Anterior cingulate cortex (tissue), 58 donors: ENCODE measurements at places on chromosomes 2 and 18.
A peak's percentile ranks its signal among the peaks of the same experiment; 100 is the strongest.

GRCh38 chr2:109377976-109378375 lies 235.8 kb downstream of the SEPTIN10 start:
- DNase-seq = no peak

DNA sequence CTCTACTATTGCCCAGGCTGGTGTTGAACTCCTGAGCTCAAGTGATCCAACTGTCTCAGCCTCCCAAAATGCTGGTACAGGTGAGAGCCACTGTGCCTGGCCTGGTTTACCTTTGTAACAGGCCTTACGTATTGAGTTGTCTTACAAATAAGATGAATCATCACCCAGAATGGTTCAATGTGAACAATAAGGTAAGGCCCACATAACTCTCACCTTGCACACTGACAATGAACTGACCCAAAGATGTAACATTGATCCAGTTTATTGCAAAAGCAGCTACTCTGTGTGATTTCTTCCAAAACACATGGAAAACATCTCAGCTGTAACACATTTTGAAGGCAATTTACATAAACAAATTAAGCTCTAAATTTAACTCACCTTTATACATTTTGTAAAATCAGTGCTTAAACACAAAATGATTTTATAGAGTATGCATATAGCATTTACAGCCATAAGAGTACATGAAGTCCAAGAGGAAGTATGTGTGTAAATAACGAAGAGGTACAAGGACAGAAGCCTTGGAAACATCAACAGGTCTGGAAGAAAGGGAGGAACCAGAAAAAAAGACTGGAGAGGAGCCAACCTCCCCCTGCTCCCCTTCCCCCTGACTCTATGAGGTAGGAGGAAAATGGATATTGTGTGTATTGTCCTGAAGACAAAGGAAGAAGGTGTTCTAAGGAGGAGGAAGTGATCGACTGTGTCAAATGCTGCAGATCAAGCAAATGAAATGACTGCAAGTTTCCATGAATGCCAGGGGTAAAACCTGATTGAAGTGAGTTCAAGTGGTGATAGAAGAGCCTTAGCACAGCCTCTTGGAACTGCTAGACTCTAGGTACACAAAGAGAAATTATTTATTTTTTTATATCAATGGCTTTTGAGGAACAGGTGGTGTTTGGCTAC lies 5.6 kb upstream of the WDFY1 start:
- DNase-seq = no peak

- no peak for DNase-seq
Measured at GRCh38 chr2:145067549-145068030, 547.7 kb upstream of the ZEB2 start.

DNA sequence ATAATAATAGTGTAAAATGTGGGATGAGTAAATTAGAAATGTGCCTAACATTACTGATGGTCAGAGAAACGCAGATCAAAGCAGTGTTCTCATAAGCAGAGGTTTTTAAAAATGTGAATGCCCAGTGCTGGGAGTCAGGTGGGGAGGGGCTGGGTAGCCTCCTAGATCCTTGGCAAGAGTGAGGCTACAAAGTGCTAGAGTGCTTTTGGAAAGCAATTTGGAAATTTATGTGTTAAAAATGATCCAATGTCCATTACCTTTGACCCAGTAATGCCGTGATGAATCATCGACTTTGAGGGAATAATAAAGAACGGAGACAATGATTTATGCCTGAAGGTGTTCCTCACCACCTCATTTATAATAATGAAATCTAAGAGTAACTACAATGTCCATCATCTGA lies 44.9 kb upstream of the TWIST2 start:
- DNase-seq = no peak

DNA sequence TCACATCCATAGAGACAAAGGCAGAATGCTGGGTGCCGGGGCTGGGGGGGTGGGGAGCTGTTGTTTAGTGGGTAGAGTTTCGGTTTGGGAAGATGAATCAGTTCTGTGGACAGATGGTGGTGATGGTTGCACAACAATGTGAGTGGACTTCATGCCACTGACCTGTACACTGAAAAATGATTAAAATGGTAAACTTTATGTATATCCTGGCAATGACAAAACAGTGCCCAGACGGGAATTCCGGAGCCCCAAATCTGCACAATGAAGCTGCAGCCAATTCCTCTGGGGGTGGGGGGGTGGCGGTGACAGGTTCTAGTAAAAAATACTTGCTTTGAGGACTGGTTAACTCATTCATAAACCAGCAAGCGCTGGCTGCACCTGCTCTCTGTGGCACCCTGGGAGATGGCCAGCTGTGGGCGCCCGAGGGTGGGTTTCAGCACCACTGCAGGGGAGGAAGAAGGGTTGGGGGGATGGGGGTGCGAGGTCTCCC lies 81.8 kb upstream of the HPCAL1 start:
- no peak for DNase-seq

DNA sequence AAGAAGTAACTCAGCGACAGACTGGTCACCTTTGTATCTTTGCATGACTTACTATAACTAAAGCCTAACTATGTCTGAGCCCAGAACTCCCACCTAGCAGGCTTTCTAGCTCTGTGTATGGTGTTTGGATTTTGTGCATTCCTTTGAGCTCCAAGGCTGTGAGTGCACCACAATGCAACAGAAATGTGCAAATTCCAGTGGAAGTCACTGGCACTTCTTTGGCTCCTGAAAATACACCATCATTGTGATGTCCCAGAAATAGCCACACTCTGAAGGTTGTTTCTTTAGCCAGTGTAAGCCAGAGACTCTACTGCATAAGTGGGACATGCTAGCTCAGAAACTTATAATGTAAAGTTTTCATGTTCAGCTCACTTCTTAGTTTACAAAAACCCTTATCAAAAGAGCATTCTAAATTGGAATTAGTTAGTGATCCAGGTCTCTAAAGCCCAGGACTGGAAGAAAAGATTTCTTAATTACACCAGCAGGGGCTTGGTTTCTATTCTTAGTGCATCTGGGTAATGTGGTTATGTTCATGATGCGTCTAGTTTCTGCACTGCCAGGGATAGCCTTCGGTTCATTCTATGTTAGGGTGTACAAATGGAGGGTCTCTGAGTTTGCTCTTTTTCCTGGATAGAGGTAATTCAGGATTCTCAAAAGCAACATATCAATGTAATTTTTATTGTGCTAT lies 1239.5 kb upstream of the ZEB2 start:
- no peak for DNase-seq

GRCh38 chr18:78113940-78114251 lies 864.2 kb downstream of the GALR1 start:
- no peak for DNase-seq

GRCh38 chr2:159185401-159186130 lies 100.9 kb downstream of the WDSUB1 start:
- DNase-seq = no peak

GRCh38 chr2:11332596-11332995 lies 11.8 kb downstream of the ROCK2 start:
- no peak for DNase-seq

GRCh38 chr2:202113571-202114142 lies 40.6 kb downstream of the KIAA2012 start:
- no peak for DNase-seq

GRCh38 chr2:128252501-128252900 lies 66.2 kb downstream of the HS6ST1 start:
- DNase-seq = no peak

DNA sequence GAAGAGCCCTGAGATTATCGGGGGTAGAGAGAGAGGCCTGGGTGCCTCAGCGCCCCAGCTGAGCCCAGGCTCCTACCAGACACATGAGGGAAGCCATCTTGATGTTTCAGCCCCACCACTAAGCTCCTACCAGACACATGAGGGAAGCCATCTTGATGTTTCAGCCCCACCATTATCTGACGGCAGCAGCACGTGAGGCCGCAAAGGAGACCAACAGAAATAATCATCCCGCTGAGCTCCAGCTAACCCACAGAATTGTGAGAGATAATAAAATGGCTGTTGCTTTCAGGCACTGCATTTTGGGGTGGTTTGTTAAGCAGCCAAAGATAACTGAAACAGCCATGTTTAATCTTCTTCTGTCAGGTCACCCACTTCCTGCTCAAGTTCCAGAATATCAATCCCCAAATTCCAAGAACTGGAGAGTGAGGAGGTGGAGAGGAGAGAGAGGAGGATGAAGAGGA lies 29.3 kb upstream of the SOS1 start:
- no peak for DNase-seq

DNA sequence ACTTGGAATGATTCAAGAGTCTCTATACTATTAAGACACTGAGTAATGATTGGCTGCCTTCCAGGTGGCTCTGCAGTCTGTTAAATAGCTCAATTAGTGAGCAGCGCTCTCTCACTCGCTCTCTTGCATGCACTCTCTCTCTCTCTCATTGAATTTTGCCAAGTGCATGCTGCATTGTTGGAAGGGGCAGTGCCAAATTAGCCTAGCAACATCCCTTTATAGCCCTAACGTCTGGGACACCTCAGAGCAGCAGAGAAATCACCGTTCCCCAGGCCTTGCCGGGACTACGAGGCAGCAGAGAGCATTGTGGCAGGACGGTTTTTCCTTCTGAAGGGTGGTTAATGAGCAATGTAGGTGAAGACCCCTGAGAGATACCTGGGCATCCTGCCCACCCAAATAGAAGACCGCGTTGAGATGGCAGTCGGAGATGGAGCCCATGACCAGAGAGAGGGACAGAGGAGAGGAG lies 447.6 kb upstream of the POU3F3 start:
- peak; percentile 11 for DNase-seq

- no peak for DNase-seq
Measured at GRCh38 chr2:60281730-60282129, 271.7 kb downstream of the BCL11A start.

DNA sequence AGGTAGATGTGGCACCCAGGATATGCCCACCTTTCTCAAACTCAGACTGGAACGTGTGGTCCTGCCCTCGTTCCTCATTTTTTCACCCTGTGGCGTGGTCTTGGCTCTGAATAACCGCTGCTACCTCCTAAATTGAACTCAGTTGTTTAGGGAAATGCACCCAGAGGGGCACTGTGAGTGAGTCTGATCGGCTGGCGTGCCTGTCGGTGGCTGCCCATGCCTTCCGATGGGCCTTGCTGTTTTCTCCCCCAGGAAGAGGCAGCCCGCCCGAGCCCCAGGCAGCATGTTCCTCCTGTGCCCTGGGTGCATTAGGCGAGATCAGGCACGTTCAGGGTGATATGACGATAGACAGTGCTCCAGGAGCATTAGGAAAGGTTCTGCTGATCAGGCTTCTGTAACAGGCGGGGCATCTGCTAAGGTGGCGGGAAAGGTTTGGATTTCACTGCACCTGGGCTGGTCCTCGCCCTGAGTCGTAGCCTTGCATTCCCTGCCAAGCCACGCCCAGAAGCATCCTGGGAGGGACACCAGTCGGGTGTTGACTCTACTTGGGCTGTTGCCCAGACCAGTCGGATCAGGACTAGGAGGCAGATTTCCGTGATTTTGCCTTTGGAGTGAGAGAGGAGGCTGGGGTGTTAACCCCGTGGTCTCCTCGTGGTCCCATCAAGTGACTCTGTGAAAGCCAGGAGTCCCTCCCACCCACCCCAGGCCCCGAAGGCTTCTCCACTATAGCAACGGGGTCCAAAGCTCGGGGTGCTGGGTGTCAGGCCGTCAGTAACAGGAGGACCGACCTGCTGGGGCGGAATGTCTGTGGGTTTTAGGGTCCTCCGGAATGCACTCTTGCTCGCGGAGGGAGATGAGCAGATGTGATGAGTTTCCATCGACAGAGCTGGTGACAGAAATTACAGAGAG lies 75.1 kb downstream of the SH3BP4 start:
- no peak for DNase-seq

DNA sequence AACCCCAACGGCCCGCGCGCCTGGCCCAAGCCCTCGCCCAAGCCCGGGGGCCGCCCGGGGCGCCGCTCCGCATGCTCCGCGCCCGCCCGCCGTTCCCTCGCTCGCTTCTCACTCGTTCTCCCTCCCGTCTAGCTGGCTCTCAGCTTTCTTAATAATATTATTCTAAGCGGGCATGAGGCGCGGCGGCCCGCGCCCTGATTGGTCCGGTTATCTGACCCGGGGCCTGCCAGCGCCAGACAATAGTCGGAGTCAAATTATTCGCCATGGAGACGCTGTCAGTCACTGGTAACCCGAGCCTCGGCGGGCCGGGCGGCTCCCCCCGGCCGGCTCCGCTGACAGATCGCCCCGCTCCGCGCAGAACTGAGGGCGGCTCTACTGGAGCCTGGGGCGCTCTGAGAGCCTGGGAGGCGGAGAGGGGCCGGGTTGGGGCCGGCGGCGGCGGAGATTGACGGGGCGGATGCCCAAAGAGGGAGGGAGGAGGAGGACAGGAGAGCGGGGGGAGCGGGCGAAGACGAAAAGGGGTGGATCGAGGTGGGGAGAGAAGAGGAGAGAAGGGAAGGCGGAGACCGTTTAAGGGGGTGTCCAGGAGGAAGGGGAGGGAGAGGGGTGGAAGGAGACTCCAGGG lies at the start of gene SIX2:
Gene SIX2, minus strand, starts transcription at position 150 of the 625 bp plus-strand sequence. CDS start 342 bp downstream, outside the sequence.
- no peak for DNase-seq

GRCh38 chr2:26584191-26584590 lies 57.0 kb downstream of the CIB4 start:
- DNase-seq = no peak

DNA sequence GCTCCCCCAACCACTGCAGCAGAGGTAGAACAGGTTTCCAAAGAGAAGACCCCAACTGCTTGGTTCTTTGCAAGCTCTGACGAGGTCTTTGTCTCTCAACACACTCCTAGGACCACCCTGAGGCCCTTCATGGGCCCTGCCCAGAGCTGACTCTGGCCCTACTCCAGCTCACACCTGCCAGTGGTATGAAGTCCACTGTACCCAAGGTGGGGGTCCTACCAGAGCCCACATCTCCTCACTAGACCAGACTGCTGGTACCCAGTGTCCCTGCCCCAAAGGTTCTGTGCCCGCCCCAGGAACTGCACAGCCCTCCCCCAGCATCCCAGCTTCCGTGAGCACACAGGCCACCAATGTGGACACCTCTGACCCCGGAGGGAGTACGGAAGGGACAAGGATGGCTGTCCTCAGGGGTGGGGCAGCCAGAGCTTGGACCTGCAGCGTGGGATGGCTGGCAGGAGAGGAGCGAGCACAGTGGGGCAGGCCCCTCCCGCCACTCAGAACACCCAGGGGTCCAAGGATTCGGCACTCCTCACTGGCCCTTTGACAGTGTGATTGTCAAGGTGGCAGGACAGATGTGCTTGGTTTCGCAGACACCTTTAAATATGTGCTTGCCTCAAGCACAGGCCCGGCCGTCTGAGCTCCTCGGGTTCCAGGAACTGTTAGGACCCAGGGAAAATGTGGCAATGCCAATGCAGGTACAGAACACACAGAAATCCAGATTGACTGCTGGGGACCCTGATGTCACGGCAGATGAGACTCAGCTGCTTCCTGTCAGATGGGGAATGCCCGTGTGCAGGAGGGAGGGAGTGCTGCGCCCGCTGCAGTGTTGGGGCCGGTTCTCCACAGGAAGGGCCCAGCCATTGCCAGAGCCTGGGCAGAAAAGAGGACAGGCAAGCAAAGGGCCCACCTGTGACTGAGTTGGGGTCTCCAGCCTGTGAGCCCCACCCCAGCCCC lies 51.2 kb downstream of the MTERF4 start:
- no peak for DNase-seq
